KG1 (cell line): ENCODE measurements at places on chromosomes 11 and 22.
A peak's percentile ranks its signal among the peaks of the same experiment; 100 is the strongest.

DNA sequence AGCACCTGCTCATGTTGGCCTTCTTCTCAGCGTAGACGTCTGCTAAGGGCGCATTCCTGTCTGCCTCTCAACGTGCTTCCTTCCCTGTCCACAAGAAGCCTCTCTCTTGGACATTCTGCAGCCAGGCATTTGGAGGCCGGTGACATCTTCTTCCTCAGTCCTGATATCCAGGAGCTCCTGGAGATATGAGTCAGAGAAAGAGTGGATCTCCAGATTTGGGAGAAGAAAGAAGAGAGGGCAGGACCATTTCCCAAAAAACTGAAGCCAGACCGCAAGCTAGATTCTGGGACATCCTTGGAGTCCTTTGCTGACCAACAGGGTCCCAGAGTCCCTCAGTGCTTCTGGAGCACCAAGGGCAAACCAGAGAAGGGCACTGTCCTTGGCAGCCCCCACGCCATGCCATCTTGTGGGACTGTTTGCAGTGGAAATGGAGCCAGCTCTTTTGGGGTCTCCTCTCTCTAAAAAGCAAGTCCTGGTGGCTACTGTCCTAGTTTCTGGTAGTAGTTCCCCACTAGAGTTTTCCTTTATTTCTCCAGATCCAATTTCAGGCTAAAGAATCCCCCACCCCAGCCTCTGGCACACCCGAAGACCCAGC lies 36.1 kb upstream of the SYT13 start:
- DNase-seq: no peak

- peak; percentile 69 for DNase-seq
These were observed 15.7 kb downstream of the CRTAM start for GRCh38 chr11:122853971-122854446.

DNA sequence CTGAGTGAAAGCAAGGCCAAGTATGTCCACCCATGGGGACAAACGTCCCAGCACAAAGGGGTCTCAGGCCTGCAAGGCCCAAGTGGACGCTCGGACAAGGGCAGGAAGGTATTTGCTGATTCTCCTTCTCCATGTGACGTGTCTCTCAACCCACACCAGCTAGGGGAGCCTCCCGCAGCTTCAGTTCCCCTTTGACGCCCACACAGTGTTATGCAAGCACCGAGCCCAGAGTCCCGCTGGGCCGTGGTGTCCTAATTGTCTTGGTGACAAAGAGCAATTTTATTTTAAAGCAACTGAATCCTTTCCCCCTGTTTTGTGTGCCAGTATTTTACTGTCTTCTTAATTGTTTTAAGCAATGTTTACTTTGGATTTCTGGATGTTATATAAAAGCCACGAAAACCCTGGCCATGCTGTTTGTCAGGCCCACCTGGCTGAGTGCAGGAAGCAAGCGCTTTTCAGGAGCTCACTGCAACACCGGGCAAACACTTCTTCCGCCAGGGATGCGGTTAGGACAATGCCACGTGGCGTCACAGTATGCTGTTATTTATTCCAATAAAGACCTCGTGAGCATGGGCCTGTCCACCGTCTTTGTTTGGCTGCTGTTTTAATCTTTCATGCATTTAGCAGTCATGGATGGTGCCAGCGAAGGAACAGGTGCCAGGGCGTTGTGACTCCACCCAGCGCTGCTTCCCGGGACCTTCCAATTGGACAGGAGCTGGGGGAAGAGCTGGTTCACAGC lies 8.2 kb upstream of the PARVG start:
- peak; percentile 28 for DNase-seq

DNA sequence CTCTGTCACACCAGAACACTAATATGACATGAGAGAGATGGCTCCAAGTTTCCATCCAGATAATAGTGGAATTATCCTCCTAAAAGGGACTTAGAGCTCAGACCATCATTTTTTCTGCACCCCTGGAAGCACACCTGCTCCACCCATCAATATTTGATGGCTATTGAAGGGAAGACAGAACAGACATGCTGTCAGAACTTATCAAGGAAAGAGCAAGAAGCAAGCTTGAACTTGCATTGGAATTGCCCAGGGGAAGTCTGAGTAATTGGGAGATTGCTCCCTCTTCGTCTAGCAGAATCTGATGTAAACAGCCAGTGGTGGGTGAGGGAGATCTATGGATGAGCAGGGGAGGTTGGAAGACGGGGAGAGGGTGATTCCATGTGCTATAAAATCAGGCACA lies 874.4 kb upstream of the TENM4 start:
- DNase-seq: no peak

- DNase-seq: no peak
These were observed 9.9 kb downstream of the B3GAT1 start for GRCh38 chr11:134401825-134402809.

DNA sequence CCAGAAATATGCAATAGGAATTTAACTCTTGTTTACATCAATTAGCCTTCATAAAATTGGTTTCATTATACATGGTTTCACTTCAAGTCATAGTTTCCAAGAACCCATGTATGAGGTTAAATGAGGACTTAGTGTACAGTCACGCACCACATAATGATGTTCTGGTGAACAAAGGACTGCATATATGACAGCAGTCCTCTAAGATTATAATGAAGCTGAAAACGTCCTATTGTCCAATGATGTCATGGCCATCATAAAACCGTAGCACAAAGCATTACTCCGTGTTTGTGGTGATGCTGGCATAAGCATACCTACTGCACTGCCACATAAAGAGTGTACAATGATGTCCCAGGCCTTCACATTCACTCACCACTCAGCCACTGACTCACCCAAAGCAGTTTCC lies 31.1 kb downstream of the SMCO4 start:
- no peak for DNase-seq

DNA sequence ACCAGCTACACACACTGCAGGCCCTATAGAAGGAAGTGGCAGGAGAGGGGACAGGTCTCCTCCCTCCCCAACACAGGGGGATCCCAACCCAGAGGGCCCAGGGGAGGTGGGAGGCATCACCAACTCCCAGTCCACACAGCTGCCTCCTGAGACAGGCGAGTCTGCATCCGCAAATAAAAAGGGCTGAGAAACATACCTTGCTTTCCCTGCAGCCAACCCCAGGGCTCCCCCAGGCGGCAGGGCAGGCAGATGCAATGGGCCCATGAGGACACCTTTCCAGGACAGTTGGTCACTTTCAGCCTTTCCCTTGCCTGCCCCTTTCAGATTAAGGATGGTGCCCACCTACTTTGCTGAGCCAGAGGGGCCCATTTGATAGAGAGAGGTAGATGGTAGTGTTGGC lies 180.0 kb downstream of the BRD1 start:
- no peak for DNase-seq

- no peak for DNase-seq
These were observed 100.1 kb upstream of the BID start for GRCh38 chr22:17874231-17874905.

DNA sequence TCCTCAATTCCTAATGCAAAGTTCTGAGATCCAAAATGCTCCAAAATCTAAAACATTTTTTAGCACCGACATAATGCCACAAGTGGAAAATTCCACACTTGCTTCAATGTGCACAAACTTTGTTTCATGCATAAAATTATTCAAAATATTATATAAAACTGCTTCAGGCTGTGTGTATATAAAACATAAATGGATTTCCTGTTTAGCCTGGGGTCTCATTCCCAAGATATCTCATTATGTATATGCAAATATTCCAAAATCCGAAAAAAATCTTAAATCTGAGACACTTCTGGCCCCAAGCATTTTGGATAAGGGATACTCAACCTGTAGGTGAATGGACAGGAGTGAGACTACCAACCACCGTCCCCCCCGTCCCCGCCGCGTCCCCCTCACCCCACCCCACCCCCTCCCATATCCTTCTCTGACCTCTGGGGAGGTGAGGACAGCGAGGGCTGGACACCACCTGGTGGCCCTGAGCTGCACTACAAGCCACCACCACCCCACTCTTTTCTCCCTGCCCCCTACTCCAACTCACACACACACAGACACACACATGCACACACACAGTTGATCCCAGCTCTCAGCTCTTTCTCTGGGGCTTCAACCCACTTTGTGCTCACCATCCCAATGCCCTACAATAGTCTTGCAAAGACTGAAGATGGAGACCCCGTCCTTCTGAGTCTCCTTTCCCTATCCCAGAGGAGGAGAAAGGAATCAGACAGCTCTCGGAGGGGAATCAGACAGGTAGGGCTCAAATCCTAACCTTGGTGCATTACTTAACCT lies 101.0 kb downstream of the PDE2A start:
- no peak for DNase-seq

- DNase-seq: no peak
These were observed 2.6 kb upstream of the ME3 start for GRCh38 chr11:86675017-86675416.

DNA sequence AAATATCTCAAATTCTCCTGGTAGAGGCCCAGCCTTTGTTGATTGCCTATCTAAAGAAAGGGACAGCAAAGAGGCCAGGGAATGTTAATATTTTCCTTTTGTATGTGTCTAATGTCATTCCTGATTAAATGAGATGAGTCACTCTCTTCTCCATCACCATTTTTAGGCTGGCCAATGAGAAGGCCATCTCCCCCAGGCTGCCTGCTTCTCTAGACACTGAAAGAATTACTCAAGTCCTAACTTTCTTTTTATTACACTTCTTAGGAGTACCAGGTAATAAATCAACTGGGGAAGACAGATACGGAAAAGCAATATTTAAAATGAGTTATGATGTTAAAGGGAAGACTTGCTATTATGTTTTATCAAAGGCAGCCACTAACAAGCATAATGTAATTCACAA lies 259.2 kb upstream of the SORL1-AS1 start:
- DNase-seq: no peak

GRCh38 chr22:48331266-48331665 lies 1496.4 kb downstream of the BRD1 start:
- DNase-seq: no peak

DNA sequence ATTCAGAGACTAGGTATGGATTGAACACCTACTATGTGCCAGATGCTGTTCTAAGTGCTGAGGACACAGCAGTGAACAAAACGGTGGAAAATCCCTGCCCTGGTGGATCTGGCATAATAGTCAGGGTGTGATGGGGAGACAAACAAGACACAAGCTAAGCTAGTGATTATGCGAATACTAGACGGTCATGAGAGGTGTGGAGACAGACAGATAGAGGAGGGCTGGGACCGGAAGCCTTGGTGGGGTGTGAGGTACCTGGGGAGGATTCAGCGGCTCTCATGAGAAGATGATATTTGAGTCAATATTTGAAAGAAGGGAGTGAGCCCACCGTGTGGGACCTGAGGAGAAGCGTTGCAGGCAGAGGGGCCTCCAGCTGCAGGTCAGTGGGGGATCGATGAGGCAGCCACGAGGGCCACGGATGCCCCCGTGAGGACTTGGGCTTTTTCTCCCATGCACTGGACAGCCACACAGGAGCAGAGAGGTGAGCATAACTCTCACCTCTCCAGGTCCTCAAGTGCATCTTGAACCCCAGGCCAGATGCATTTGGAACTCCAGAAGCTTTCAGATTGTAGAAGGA lies 4.7 kb downstream of the CD5 start:
- no peak for DNase-seq

DNA sequence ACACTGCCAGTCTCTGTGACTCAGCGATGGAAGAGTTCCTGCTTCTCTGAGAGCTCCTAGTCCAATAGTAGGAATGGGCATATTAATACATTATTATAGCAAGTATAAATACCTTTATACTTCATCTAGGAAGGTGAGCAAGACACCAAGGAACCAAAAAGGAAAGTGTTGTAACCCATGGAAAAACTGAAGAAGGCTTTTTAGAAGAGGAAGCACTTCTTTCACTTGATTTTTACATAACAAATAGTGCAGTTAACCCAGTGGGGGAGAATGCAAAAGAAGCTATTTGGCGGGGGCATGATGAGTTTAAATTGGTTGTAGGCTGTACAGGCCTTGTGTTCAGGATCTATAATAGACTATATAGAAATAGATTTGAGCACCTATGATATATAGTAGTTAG lies 31.2 kb upstream of the C11orf87 start:
- no peak for DNase-seq

DNA sequence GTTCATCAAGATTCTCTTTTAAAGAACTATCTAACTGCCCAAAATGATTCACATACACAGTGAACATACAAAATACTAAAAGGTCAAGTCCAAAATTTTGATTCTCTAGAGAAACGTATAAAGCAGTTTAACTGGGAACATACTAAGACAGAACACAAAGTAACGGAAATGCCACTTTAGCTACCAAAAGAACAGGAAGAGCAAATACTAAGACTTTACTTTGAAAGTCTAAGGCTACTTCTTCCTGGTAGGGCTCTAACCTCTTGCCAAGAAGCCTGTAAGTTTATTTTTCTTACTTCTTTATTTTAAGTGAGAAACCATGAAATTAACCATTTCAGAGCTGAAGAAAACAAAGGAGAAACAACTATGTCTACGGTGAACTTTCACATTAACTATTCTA lies 6.2 kb downstream of the PICALM start:
- DNase-seq: no peak

- DNase-seq: no peak
These were observed 8.7 kb downstream of the PRDM11 start for GRCh38 chr11:45155058-45155551.

DNA sequence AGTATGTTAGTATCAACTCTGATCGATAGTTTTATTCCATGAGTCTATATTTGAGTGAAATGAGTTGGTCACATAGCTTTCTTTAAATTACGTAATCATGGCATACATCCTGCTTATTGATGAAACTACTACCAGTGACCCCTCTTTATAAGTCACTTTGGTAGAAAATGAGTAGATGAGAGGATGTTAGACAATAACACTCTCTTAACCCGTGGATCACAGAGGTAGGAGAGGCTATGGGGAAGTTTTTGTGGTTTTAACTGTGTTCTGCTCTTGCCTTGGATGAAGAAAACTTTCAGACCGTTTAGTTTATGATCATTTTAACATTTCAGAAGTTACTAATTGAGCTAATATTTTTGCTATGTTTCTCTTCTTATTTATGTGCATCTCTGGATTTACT lies 34.0 kb downstream of the TBCEL start:
- no peak for DNase-seq

DNA sequence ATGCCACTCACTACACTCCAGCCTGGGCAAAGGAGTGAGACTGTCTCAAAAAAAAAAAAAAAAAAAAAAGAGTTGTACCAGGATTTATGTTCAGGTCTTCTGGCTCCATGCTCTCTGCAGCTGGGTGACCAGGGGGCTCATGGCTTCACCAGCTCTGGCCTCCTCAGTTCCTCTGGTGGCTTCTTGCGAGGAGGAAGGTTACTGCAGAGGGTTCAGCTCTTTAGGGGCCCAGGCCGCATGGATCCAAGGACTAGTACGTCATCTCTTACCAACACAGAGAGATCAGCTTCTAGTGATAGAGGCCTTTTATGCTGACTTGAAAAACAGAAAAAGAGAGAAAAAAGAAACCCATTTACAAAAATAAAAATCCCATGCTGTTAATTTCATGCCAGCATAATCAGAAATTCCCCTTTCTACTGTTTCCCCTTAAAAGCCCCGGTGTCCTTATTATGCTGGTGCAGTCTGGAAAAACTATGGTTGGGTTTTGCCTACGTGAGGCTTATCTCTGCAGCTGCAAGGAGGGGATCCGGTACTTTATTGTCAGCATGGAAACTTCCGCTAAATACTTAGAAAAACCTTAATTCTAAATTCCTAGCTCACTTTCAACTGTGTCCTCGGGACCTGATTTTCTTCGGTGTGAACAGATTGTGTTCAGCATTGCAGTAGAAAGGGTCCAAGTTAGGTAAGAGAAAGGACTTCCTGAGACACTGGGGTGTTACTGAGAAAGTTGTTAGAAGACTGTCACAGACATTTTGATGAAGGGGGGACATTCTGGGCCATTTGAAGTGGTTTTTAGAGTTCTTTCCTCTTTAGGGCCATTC lies 13.7 kb downstream of the ZBTB16 start:
- DNase-seq: no peak

- DNase-seq: no peak
These were observed 254.4 kb downstream of the BRD1 start for GRCh38 chr22:49573109-49573765.
